ENCODE measurements at places on chromosomes 1 and 21.

- DNase-seq: no peak
Measured at GRCh38 chr1:212641956-212642355, 33.4 kb downstream of the ATF3 start.

DNA sequence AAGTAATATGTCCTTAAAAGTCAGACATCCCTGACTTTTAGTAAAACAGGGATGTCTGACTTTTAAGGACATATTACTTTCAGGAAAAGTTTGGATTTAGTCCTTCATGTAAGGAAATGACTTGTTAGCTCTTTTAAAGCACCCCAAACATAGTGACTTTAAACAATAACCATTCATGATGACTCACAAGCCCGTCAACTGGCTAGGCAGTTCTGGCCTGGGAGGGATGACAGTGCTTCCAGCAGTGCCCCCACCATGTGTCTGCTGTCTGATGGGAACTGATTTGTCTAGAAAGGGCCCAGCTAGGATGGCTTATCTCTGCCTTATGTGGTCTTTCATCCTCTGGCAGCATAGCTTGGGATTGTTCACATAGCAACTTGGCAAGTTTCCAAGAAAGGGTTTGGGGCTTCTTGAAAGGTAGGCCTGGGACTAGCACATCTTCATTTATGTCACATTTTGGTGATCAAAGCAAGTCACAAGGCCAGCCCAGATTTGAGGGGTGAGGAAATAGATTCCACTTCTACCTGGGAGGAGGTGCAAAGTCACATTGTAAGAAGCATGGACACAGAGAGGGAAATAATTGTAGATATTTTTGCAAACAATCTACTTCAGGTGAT is 143.5 kb downstream of the C1orf94 start:
- no peak for DNase-seq

DNA sequence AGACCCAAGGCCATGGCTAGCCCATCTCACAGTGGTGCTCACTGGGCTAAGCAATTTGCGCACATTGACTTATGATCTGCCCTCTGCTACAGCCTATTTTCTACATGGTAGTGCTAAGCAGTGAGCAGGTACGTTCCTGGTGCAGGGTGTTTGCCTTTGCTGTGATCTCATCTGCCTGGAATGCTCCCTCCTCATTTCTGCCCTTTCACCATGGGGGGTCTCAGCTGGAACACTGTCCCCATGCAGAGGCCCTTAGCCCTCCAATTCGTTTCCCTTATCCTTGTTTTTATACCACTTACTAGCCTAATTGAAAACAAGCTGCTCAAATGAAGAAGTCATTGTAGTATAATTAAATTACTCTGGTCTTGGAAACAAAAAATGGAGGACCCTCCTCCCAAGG is 2.0 kb upstream of the B3GALT5 start:
- DNase-seq: no peak

DNA sequence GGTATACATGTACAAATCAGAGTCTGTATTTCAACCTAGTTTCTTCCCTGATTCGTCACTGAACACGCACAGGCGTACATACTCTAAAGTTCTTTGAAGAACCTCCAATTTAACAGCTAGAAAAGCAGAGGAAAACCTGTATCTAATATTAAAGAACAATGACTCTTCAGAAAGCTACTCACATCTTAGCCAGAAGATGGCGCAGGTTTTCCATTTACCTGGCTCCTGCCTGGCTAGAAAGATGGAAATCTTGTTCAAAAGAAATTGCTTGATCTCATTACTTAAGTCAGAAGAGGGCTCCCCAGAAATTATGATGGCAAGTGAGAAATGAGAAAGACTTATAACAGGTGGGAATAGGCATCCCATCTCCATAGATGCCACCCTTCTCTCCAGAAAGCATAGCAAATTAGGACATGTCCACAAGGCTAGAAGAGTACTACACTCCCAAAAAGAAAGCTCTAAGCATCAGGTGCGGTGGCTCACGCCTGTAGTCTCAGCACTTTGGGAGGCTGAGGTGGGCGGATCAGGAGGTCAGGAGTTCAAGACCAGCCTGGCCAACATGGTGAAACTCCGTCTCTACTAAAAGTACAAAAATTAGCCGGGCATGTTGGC is 19.0 kb upstream of the L1TD1 start:
- DNase-seq: no peak
